ENCODE measurements at places on chromosomes 6 and 20.
A peak's percentile ranks its signal among the peaks of the same experiment; 100 is the strongest.

DNA sequence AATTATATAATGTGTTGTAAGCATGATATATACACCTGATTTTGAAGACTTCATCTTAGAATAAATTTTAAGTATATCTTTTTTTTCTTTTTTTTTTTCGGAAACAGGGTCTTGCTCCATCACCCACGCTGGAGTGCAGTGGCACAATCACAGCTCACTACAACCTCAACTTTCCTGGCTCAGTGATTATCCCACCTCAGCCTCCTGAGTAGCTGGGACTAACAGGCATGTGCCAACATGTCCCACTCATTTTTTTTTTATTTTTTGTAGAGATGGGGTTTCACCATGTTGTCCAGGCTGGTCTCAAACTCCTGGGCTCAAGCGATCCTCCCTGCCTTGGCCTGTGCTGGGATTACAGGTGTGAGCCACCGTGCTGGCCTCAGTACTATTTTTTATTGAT, 17.1 kb downstream of the VPS52 start:
- peak; percentile 19 for DNase-seq
- no peaks in the 10 kb centered on the region for H3K27me3 ChIP-seq
- no peak overlapping the region for H3K27ac ChIP-seq
- no peak overlapping the region for H3K4me3 ChIP-seq
- peaks cover 10% of the 10 kb centered on the region for H3K36me3 ChIP-seq
- peaks cover 7% of the 10 kb centered on the region for H3K4me1 ChIP-seq

DNA sequence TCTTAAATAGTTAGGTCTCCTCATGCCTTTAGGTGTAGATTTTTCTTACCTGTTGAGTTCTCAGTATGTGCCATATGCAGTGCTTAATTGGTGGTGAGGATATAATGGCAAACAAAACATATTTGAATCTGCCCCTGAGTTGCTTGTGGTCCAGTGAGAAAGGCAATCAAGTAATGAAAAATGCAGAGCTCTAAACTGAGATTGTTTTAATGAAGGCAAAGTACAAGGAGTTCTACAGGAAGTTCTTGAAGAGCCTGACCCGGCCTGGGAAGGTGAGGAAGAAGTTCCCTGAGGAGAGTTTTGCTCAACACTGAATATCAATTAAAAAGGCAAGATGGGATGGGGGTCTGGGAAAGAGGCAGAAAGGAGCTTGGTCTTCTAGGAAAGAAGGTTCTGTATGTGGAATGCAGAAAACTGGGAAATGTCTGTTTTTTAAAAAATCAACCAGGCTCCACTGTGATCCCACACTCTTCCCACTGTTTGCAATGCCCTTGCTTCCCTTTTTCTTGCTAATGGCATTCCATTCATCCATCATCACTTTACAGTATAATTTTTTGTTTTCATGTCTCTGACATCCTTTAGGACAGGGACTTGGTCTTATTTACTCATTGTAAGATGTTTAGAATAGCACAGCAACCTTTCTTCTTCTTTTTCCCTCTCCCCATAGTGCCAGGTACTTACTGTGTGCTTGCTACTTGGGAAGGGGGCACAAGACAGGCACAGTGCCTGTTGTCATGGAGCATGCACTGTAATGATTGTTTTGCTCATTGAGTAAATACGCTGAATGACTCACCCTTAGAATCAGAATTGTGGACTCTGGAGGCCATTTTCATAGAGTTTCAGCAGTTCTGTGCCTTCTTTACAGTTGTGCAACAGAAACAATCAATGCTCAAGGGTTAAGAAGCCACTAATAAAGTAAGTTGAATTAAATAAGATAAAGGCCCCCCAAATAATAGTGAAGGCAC, 64.3 kb downstream of the ANKS1A start:
- no peaks in the 10 kb centered on the region for H3K36me3 ChIP-seq
- no peak for DNase-seq
- no peaks in the 10 kb centered on the region for H3K27me3 ChIP-seq
- H3K4me3 ChIP-seq, result no peak overlapping the region
- H3K4me1 ChIP-seq, result peaks cover 59% of the 10 kb centered on the region

- H3K4me3 ChIP-seq, result no peak overlapping the region
- no peak for DNase-seq
- no peaks in the 10 kb centered on the region for H3K4me1 ChIP-seq
- no peaks in the 10 kb centered on the region for H3K27me3 ChIP-seq
Observed at GRCh38 chr6:142331075-142331551, 29.3 kb downstream of the ADGRG6 start.

DNA sequence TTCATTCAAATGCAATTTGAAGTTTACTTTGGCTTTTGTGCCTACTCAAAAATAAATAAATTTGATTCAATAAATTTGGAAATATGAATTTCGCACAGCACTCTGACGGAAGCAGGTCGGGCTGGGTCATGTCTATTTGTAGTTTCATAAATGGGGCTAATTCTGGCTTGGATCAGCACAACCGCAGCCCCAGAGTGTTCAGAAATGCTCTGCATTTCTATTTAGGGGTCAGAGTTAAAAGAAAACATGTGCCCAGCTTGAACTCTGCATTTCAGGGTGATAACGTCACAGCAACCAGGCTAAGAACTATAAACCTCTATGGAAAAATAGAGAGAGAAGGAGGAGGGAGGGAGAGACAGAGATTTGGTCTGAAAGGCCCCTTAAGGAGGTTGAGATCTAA, 480.9 kb upstream of the NOX3 start:
- no peak overlapping the region for H3K27ac ChIP-seq
- no peak overlapping the region for H3K4me3 ChIP-seq
- no peak for DNase-seq
- H3K4me1 ChIP-seq, result no peaks in the 10 kb centered on the region
- H3K27me3 ChIP-seq, result no peaks in the 10 kb centered on the region
- no peaks in the 10 kb centered on the region for H3K36me3 ChIP-seq

DNA sequence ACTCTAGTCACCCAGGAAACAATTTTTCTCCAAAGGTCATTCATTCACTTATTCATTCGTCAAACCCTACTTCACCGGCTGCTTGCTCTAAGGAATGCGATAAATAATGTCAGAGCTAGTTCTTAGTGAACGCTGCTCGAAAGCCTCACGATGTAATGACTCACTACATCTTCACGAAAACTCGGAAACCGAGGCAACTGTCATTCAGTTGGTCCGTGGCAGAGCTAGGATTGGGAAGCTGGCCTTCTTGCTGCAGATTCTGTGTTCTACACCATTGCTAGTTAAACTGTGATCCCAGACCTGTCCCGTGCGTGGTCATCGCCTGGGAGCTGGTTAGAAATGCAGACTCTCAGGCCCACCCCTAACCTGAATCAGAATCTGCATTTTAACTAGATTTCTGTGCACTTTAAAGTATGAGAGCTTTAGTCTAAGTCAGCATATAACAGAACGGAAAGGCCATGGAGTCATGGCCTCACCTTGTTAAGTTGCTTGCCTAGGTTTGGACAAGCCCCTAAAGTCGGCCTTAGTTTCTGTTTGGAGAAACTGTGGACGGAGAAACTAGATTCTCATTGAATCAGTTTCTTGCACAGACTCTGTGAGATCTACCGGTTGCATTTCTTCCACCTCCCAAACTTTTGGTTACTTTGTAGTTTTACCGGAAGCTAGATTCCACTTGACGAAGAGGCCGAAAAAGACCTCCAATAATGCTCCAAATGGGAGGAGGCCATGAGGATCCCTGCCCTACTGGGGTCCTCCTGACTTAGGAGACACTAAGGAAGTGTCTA, 651 bp upstream of the CCND3 start:
- no peaks in the 10 kb centered on the region for H3K27me3 ChIP-seq
- H3K36me3 ChIP-seq, result no peaks in the 10 kb centered on the region
- H3K4me1 ChIP-seq, result peaks cover 93% of the 10 kb centered on the region
- peak overlapping the region; percentile 90 for H3K27ac ChIP-seq

- no peaks in the 10 kb centered on the region for H3K27me3 ChIP-seq
- DNase-seq, result no peak
- no peaks in the 10 kb centered on the region for H3K36me3 ChIP-seq
- no peak overlapping the region for H3K4me3 ChIP-seq
- no peak overlapping the region for H3K27ac ChIP-seq
Observed at GRCh38 chr20:44001667-44002596, 87.3 kb downstream of the TOX2 start.

DNA sequence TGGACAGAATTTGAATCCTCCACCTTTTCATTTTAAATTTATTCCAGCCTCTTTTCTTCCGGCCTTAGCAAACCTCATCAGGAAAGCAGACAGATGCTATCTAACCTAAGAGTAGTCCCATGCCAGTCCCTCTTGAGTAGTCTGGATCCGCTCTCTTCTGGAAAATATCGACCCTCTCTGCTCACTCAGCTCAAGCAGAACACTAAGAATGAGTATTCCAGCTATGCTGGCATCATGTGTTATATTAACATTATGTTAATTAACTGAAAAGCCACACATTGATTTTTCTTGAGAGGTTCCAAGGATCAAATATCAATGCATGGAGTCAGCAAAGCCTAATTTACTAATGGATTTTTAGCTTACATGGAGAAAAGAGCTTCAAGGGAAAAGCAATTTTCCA, 161.4 kb downstream of the ID4 start:
- H3K36me3 ChIP-seq, result no peaks in the 10 kb centered on the region
- H3K27ac ChIP-seq, result no peak overlapping the region
- no peaks in the 10 kb centered on the region for H3K4me1 ChIP-seq
- DNase-seq, result no peak

DNA sequence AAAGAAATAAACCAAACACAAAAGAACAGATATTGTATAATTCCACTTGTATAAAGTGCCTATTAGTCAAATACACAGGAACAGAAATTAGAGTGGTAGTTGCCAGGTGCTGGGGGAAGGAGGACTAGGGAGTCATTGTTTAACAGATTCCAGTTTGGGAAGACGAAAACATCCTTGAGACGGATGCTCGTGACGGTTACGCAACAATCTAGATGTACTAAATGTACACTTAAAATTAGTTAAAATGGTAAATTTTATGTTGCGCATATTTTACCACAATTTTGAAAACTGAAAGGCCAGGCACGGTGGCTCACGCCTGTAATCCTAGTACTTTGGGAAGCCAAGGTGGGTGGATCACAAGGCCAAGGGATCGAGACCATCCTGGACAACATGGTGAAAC, 111.0 kb downstream of the PKHD1 start:
- no peaks in the 10 kb centered on the region for H3K27me3 ChIP-seq
- H3K4me1 ChIP-seq, result no peaks in the 10 kb centered on the region
- no peak for DNase-seq
- no peaks in the 10 kb centered on the region for H3K36me3 ChIP-seq

DNA sequence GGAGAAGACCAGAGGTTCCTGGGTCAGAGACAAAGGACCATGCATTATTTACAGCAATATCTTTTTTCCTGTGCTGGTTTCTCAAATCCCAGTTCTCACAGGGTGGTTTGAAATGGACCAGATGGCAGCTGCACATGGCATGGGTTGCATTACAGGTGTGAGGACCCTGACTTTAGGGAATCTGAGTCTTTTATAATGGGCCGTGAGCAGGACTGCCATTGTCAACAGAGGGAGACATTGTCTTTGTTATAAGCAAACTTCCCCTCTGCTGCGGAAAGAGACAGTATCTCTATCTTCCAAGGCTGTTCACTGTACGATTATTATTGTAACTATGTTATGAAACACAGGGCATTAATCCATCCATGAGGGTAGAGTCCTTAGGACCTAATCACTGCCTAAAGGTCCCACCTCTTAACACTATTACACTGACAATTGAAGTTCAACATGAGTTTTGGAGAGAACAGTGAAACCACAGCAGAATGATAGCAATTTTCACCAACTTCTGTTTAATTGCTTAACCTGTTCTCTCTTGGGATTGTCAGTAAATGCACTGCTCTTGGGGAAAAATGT, 156.1 kb upstream of the AGPAT4 start:
- no peaks in the 10 kb centered on the region for H3K36me3 ChIP-seq
- H3K4me1 ChIP-seq, result no peaks in the 10 kb centered on the region
- no peak overlapping the region for H3K27ac ChIP-seq
- H3K4me3 ChIP-seq, result no peak overlapping the region

- DNase-seq, result no peak
- H3K27me3 ChIP-seq, result no peaks in the 10 kb centered on the region
- no peaks in the 10 kb centered on the region for H3K36me3 ChIP-seq
- H3K4me1 ChIP-seq, result no peaks in the 10 kb centered on the region
Observed at GRCh38 chr6:55758156-55758937, 117.0 kb downstream of the BMP5 start.

DNA sequence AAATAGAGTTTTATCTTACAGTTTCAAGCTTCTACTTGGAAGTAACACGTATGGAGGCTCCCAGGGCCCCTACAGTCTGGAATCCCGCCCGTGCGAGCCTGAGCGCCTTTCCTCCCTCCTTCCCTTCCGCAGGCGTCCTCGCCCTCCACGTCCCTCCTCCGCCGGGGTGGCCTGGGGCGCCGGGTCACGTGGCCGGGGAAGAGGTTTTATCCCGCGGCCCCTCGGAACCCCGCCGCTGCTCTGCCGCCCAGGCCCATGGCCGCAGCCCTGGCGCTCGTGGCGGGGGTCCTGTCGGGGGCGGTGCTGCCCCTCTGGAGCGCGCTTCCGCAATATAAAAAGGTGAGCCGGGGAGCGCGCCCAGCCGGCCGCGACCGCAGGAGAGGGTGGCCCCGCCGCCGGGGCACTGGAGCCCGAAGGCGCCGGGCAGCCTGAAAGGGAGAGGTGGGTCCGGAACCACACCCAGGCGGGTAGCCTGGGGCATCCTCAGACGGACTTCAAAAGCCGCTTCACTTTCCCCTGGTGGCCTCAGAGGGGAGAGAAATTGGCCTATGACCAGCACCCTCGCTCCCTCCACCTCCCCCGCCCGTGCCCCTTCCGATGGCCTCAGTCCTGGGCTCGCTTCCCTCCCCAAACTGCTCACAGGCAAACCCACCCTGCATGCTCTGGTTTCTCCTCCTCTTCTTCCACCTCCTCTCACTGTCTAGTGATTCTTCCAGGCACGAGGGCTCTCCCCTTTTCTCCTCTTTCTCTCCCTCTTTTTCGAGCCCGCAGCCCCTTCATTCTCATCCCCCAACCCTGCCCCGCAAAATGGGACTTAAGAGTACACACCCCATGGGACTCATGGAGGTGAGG, at the start of gene CLPSL2:
Gene CLPSL2 (plus strand): TSS at position 235 of the 852 bp plus-strand sequence. CDS start 21 bp downstream, at position 256.
- DNase-seq, result peak; percentile 79
- H3K36me3 ChIP-seq, result no peaks in the 10 kb centered on the region
- H3K4me3 ChIP-seq, result peak within 1 kb of the TSS; percentile 27

GRCh38 chr6:100845676-100846075, 35.5 kb downstream of the ASCC3 start:
- H3K4me1 ChIP-seq, result peaks cover 6% of the 10 kb centered on the region
- no peak for DNase-seq
- no peaks in the 10 kb centered on the region for H3K27me3 ChIP-seq
- H3K36me3 ChIP-seq, result peaks cover 18% of the 10 kb centered on the region

- H3K4me3 ChIP-seq, result no peak overlapping the region
- no peaks in the 10 kb centered on the region for H3K4me1 ChIP-seq
- DNase-seq, result no peak
- no peaks in the 10 kb centered on the region for H3K36me3 ChIP-seq
- H3K27ac ChIP-seq, result no peak overlapping the region
- no peaks in the 10 kb centered on the region for H3K27me3 ChIP-seq
Observed at GRCh38 chr6:130811932-130812331, 15.3 kb upstream of the SMLR1 start.

GRCh38 chr20:49346682-49347081, 68.8 kb upstream of the ZNFX1 start:
- H3K4me1 ChIP-seq, result no peaks in the 10 kb centered on the region
- H3K4me3 ChIP-seq, result no peak overlapping the region
- no peak overlapping the region for H3K27ac ChIP-seq
- DNase-seq, result no peak
